ENCODE measurements at places on chromosomes 16 and 17.

- no peak for DNase-seq
Measured at GRCh38 chr17:43822570-43823190, 10.3 kb downstream of the MPP3 start.

GRCh38 chr16:12354296-12354833, 377.8 kb downstream of the SNX29 start:
- no peak for DNase-seq

DNA sequence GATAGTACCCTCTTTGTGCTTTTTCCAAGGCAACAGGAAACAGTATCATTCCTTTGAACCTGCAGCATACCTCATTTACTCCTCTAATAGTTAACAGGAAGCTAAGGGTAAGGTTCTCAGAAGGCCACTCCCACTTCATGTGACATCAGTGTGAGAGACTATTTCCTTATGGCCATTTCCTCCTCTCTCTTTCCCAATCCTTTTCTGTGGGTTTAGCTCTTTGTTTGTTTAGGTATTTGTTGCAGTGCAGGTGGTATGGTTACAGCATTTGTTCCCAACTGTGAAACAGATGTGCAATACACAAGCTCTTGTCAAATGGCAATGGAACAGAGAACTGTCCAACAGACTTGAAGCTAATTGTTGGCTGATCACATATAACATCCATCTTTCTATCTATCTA, 14.7 kb downstream of the TMC5 start:
- DNase-seq, result no peak

DNA sequence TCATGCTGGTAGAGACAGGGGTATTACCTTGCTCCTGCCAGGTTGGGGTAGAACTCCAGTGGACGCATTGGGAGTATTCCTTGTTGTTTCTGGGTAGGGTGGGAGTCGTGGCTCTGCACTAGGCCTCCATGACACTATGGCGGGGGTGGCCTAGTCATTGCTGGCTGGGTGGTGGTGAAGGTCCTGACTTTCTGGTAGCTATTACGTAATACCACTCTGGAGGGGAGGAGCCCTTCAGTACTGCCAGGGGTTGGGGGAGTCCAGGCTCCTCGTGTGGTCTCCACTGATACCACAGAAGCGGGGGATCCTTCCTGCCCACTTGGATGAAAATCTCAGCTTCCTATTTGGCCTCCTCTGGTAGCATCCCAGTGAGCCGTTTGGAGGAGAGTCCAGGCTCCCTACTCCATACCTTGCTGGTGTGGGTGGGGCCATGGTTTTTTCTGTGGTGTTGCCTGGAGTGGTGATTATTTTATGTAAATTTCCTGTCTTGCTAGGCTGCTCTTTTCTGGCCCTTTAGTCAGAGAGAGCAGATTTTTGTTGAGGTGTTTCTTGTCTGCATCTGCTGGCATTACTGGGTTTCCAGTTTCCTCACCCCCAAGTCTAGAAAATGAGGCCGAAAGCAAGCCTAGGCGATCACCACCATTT, 65.8 kb upstream of the GNG13 start:
- no peak for DNase-seq

DNA sequence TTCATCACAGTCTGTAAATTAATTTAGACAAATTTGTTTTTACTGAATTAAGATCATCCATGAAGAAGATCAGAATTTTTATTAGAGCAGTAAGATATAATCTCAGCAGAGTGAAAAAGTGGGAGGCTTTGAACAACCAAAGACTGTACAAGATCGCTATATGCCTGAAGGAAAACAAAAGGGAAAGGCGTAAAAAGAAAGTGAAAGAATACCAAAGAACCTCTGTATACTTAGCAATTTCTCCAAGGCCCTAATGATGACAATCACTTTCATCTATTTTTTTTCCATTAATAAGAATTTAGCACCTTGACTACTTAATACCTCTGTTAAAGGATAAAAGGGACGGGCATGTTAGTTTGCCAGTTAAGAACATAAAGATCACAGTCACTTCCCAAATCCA, 38.6 kb upstream of the ABCA10 start:
- no peak for DNase-seq

- no peak for DNase-seq
Measured at GRCh38 chr17:50511058-50511457, 2.8 kb downstream of the MYCBPAP start.

DNA sequence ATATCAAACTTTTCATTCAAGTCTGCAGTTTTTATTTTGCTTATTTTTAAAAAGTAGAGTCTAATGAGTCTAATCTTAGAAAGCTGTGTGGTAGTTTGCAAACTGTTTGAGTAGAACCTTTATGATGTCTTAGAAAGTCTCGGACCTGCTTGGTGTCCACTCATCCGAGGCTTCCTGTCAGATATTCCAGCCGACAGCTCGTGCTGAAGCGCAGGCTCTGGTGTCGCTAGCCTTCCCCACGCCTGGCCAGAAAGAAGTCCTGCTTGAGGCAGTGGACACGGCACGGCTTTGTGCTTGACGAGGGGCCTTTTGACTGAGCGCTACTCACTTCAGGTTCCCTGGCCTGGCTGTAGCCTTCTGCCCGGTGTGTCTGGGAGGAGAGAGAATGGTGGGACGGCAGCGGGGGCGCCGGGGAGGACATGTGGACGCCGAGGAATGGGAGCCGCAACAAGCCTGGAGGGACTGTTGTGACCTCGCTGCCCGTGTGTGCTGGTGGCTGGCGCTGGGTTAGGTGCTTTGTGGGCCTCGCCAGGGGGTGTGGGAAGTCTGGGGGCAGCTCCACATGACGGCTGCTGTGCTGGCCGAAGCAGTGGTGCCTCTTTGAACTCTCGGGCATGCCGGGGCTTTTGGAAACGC, 33.5 kb downstream of the BANP start:
- no peak for DNase-seq

DNA sequence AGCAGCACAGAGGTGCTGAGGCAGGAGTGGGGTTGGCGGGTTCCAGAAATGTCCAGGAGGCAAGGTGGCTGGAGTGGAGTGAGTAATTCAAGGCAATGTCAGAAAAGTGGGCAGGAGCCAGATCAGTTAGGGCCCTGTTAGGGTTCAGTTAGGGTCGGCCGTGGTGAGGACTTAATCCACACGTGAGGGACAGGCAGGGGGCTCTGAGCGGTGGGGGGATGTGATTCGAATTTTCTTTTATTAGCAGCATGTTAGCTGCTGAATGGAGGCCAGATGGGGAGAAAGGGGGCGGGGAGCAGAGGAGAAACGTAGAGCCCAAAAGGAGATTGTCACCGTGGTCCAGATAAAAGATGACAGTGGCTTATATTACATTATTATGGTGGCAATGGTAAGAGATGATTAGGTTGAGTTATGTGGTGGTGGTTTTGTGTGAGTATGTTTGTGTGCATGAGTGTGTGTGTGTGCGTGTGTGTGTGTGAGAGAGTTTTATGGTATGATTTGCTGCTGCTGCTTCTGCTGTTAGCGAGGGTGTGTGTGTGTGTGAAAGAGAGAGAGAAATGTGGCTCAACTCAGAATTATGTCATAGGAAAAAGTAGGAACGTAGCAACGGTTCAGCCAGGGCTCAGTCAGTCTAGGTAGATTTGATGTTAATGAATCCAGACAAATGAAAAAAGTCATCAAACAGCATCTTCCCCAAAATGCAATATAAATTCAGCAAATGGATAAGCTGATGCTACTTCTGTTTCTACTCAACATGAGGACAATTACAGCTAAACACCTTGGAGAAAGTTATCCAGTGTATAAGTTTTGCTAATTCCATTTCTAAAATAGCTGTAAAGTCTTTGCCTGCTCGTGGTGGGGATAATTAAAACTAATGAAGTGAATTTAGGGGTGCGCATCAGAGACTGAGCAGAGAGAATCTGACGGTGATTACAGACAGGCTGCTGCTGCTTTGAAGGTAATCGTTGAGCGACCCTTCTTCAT, 390.6 kb downstream of the HAPSTR1 start:
- DNase-seq, result no peak

DNA sequence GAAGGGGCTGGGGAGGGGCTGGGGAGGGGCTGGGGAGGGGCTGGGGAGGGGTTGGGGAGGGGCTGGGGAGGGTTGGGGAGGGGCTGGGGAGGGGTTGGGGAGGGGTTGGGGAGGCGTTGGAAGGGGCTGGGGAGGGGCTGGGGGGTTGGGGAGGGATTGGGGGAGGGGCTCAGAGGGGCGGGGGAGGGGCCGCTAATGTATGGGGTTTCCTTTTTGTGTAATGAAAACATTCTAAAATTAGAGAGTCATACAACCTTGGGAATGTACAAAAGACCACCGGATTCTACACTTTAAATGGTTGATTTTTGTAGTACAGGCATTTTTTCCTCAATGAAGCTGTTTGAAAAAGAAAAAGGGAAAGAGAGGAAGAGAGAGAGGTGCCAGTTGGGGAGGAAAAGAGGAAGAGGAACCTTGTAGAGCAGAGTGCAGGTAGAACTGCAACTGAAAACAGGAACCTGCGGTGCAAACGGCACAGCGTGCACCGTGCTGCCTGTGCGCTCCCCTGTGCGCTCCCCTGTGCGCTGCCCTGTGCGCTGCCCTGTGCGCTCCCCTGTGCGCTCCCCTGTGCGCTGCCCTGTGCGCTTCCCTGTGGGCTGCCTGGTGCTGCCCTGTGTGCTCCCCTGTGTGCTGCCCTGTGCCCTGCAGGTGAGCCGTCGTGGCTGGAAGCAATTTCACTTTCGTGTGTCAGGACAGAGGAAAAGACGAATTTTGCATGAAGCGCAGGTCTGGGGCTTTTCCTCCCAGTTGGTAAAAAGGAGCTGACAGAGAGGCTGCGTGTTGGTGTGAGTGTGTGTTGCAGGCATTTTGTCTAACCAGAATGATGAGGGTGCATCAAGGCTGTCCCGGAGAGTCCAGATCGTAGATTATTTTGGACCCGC, 40.8 kb downstream of the METRNL start:
- DNase-seq, result no peak

DNA sequence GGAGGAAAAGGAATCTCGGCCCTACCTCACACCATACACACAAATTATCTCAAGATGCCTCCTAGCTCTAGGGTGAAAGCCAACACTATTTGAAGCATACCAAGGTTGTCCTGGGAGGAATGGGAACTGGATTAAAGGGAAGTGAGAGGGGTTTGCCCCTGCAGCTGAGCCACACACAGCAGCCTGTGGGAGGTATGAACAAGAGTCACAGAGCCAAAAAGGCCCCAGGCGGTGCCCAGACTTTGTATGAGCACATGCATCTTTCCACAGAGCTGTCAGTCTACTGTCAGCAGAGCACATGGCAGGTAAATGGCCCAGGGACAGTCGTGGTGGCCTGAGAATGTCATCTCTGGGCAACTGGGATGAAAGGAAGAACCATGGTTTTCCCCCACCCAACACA, 31.0 kb upstream of the RCVRN start:
- DNase-seq, result no peak

GRCh38 chr16:63059676-63060075, 1023.4 kb upstream of the CDH8 start:
- no peak for DNase-seq

DNA sequence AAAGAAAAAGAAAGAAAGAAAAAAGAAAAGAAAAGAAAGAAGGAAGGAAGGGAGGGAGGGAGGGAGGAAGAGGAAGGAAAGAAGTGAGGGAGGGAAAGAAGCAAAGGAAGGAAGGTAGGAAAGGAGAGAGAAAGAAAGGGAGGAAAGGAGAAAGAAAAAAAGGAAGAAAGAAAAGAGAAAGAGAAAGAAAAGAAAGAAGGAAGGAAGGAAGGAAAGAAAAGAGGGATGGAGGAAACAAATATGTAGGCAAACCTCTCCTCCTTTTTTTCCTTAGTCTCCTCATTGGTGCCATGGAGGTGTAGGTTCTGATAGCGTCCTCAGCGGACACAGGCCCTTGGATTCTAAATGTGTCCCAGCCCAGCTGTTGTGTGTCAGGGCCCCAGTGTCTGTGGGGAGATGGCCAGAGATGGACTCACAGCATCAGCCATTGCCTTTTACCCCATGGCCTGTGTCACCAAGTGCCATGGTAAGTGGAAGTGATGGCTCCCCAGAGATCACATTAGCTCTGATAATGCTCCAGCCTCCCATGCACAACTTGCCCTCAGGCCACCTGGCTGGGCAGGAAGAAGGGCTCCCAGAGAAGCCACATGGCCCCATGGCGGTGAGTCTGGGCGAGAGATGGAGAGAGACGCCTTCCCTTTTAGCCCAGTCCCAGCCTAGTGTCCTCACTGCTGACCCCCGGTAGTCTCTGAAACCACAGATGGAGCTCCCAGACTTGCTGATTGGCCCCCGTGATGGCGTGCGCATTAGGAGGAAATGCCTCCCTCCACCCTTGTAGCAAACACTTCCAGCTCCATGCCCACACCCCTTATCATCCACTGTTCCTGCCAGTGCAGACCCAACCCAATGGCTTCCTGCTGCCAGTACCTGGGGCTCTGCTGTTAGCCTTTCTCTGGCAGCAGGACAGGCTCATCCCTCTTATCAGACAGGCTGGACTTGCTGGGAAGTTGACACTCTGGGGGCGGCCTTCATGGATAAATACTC, 3.7 kb upstream of the SLC6A2 start:
- no peak for DNase-seq

DNA sequence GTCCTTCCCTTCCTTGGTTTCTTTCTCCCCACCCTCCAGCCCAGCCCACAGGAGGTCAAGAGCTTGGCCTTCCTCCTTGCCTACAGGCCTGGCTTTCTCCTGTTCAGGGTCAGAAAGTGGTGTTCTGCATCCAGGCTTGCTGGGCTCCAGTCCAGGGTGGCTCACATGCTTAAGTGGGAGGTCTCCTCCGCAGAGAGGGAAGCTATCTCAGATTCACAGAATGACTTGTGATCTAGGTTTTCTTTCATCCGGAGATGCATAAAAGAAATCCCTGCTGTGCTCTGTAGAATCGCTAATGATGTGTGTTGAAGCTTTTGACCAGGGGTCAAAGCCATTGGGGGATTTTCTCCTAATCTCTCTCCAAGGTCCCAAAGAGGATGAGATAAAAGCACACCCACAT, 382.3 kb upstream of the EEF2KMT start:
- DNase-seq, result no peak

- DNase-seq, result no peak
Measured at GRCh38 chr17:34579979-34580684, 750 bp downstream of the TMEM132E start.

- no peak for DNase-seq
Measured at GRCh38 chr16:78436846-78437245, 337.4 kb downstream of the WWOX start.

GRCh38 chr17:57918017-57918895, 37.0 kb downstream of the CUEDC1 start:
- DNase-seq, result no peak

GRCh38 chr16:6863135-6863534, 469.5 kb upstream of the RBFOX1 start:
- no peak for DNase-seq

DNA sequence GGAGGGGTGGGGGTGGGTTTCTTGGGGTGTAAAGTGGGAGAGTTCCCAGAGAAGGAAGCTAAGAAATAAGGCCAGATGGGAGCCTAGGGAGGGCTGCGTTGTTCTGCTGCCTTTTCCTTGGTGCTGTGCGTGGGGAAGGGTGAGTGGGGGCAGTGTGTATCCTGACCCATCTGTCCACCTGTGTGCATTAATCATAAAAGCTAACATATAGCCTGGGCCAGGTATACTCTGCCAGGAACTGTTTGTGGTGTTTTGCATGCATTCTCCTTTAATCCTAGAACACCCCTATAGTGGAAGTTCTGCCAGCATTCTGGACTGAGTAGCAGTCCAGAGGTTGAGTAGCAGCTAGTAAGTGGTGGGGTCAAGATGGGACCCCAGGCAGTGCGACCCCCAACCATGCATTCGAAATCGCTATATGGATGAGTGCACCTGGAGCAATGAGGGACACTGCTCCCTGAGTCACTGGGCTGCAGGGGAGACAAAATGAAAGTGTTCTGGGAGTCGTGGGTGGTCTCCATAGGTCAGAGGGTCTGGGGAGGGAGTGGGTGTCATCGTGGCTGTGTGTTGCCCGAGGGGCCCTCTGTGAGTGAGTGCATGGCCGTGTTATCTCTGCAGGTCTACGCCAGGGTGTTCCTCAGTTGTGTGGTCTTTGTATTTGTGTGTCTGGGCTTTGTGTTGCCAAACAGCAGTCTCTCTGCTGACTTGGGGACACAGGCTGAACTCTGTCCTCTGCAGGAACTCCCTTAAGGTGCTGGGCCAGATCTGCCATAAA, 1.3 kb downstream of the ERBB2 start:
- no peak for DNase-seq

All from stimulated activated CD4-positive, alpha-beta T cell treated with anti-CD3 and anti-CD28 coated beads, Interleukin-1b, Interleukin-23, amount 100 ng/mL, for 1 hour (primary cell).